Germinal center (tissue), 1 donor: ENCODE measurements at places on chromosomes 5 and 9.

GRCh38 chr9:12773562-12773961, 1.3 kb upstream of the LURAP1L start:
- DNase-seq = no peak

- no peak for DNase-seq
Observed at GRCh38 chr5:147567917-147568598, 58.2 kb upstream of the DPYSL3 start.

DNA sequence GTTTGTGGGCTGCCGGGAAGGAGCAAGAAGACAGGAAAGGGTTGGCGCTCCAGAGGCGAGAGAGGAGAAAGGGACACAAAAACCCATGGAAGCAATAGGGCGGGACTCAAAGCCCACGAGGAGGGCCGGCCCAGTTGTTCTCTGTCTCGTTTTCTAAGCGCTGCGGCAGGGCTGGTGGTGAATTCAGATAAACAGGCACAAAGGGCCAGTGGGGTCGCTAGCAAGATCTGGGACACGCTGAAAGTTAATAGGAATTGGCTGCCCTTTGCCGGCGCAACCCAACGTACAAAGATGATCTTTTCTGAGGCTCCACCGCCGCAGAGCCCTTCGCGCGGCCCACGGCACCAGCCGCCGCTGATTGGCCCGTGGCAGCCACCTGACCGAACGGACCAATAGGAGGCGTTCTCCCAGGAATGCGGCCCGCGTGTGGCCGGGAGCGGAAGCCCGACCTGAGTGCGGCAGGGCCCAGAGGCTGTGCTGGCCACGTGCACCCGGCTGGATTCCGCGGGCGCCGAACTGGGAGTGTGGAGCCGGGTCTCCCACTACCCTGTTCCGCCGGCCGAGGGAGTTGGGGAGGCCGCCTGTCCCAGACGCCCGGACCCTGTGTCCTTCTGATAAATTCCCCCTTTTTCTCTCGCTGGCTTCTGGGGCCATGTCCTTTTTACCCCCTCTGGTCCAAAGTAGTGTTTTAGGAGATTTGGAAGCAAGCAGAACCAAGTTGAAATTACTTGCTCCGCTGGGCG, 16.8 kb upstream of the NSD1 start:
- DNase-seq = peak; percentile 96

- DNase-seq = no peak
Observed at GRCh38 chr5:123012321-123012720, 24.2 kb downstream of the PPIC start.

DNA sequence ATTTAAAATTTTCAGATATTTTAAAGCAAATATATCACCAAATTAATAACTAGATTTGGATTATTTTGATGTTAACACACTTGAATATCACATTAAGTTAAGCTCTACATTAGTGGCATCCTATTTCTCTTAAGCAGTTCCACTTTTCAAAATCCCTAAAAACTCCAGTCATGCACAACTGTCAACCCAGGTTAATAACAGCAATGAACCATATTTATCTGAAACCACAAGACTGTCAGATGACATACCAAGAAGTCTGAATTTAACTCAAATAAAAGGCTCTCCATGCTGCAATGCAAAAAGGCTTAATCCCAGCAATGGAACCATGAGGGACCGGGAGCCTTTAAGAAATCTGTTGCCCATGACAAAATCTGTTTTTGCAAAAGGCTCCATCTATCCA, 27.5 kb downstream of the FNIP1 start:
- no peak for DNase-seq

- no peak for DNase-seq
Observed at GRCh38 chr5:73818357-73818756, 192.4 kb downstream of the ARHGEF28 start.

DNA sequence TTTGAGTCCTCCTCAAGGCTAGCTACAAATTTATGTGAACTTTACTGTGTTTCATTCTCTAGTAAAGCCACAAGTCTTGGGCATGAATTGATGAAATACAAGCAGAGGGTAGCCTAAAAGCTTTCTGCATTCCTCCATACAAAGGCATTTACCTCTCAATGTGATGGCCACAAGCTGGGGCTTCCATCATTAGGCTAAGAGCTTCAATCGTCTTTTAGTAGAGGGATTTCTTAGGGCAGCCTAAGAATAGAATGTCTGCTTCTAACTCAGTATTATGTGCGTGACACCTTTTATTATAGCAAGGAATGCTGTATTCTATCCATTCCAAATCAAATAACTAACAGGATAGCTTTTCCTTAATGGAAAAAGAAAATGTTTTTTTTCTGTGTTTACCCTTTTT, 3.7 kb downstream of the PLAC8L1 start:
- no peak for DNase-seq

DNA sequence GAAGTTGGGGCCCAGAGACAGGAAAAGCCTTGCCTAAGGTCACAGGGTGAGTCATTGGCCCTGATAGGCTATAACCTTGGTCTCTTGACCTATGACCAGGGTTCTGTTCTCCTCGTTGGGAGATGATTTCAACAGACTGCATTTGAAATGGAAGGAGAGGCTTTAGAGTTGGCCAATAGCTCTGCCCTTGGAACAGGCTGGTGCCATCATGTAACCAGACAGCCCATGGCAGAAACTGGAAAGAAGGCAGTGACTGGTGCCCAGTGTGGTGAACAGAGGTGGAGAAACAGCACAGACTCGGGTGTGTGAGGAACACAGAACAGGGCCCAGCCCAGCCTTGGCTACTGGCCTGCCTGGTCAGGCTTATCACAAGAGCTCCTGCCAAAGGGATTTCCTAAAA, 109.8 kb upstream of the SLC25A48 start:
- DNase-seq = no peak

DNA sequence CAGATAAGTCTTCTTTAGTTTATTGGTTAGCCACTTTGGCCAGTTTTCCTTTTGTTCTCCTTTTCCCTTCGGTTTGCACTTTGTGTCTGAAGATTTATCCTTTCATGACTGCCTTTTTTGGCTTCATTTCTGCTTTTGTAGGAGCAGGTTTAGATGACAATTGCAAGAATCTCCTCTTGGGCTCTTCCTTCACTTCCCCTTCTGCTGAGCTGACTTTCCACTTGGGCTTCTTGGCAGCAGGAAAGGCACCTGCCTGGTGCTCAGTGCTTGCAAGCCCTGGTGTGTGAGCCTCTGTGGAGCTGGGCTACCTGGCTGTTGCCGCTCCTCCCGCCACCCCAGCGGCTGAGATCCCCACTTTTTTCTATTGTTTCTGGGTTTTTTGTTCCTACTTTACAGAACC, 7.3 kb downstream of the CCDC112 start:
- no peak for DNase-seq
